Stimulated activated CD4-positive, alpha-beta T cell treated with anti-CD3 and anti-CD28 coated beads, TNF-alpha, amount 100 ng/mL, for 1 hour (primary cell): ENCODE measurements at places on chromosomes 5 and 9.

- no peak for DNase-seq
These were observed 52.5 kb upstream of the FST start for GRCh38 chr5:53427965-53428364.

DNA sequence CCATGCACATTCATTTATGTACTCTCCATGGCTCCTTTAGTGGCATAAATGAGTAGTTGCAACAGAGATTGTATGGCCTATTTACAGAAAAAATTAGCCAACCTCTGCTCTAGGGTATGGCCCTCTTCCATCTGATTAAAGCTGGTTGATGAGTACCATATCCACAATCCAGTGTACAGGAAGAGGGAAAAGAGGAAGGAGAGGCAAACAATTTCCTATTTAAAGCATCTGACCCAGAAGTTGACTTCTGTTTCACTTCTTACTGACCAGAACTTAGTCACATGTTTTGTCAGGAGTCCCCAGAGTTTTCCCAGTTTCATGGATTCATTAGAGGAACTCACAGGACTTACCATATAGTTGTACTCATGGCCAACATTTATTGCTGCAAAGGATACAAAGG is 68.6 kb upstream of the STARD4 start:
- DNase-seq = no peak

GRCh38 chr9:128917151-128917849 is 3.5 kb upstream of the PHYHD1 start:
- DNase-seq = no peak

DNA sequence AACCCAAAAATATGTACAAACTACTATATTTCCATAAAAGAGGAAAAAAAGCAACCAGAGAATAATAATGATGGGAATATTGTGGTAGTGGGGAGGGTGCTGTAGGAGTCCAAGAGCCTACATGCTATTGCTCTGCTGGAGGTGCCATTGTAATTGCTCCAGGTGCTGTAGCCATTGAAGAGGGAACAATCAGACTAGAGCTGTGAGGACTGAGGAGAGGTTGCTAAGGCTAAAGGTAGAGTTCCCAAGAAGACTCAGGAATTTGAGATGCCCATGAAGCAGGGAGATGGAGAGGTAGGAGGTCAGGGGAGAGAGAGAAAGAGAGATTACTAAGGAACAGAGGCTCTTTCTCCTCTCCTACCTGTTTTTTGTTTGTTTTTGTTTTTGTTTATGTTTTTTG is 394.0 kb downstream of the DMRTA1 start:
- no peak for DNase-seq

GRCh38 chr5:69331528-69332445 is 814 bp downstream of the CCDC125 start:
- DNase-seq = no peak

GRCh38 chr5:53243403-53243802 is 133.8 kb upstream of the MOCS2 start:
- DNase-seq = no peak

GRCh38 chr5:41708604-41708940 is 161.7 kb downstream of the OXCT1 start:
- no peak for DNase-seq

- DNase-seq = no peak
These were observed 37.7 kb upstream of the MRPS30 start for GRCh38 chr5:44770780-44771717.

DNA sequence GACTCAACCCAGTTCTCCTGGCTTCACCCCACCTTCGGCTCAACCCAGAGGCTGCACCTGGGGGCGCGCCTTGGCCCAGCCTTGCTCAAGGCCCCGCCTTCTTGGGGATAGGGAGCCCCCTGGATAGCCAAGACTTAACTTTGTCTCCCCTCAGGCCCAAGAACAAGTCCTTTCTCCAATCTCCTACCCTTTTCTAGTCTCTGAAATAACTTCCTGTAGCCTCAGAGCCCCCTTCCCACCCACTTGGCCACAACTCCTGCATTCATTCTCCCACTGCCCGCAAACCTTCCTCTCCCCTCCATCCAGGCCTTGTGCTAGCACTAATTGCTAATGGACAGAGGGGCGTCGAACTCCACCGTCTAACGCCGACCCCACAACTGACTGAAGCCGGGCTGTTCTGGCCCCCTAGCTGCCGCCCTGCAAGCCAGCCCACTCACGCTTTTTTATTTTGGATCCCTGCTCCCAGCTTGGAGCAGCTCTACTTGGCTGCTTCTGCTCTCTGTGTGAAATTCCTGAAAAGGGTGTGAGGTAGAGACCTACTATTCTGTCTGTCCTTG is 579 bp upstream of the ASTN2 start:
- DNase-seq = no peak

DNA sequence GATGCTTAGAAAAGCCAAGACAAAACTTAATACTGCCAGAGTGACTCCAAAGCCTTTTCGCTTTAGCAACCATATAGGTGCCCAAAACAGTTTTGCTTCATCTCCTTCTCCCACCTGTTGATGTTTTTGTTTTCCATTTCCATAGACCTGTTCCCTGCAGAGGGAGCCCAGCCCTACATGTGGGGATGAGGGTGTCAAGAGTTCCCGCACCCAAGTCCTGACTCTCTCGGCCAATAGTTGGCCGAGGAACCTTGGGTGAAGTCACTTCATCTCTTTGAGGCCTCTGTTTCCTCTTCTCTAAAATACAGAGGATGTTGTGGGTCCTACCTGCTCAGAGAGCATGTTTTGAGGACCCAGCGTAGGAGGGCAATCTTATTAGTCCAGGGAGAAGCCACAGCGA is 38.5 kb upstream of the LCP2 start:
- DNase-seq = no peak

DNA sequence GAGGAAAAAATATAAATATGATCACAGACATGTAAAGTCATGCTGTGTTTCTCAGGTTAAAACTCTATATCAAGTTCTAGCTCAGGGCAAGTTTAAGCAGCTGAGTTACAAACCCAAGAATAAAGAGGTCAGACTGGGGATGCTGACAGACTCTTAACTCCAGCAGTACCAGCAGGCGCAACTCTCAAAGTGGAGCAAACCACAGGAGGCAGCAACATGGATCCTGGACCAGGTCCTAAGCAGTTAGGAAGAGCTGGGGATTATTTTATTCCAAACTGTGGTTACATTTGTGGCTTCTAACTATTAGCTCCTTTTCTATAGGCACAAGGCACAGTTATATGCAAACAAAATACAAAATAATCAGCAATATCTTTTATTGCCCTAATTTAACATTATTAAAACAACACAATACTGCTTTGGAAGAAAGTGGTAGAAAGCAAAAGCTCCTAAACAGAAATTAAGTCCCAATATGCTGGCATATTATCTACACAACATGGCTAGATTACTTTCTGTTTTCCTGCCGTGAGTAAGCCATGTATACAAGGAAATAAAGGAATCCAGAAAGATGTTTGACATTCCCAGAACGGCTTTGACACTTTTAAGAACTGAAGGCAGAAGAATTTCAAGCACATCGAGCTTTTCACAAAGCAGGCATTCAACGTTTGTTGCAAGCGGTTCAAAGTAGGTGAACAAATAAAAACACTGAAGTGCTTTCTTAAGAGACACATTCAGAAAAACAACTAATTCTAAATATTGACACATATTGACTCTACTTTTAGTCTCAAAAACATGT is 378.8 kb upstream of the ZNF608 start:
- DNase-seq = no peak
